ENCODE measurements at places on chromosomes 5 and 9.

DNA sequence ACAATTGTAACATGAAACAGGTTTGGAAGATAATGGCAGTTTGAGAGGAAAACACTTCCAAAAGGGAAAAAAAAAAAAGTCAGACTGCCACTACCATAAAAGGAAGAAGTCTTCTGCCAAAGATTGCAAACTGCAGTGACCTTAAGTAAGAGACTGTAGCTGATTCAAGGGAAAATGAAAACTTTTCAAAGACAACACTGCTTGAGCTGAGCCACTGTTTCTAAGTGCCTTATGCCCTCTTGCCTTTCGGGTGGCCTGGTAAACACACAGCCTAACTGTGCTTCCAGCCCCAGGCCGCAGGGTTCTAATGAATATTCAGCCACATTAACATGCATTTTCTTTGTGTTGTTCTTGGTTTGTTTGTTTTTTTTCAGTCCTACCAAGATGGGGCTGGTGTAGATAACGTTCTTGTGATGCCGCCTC is 354.6 kb downstream of the BNC2 start:
- no peak for DNase-seq

GRCh38 chr9:72592502-72593403 is 71.3 kb downstream of the TMC1 start:
- no peak for DNase-seq

DNA sequence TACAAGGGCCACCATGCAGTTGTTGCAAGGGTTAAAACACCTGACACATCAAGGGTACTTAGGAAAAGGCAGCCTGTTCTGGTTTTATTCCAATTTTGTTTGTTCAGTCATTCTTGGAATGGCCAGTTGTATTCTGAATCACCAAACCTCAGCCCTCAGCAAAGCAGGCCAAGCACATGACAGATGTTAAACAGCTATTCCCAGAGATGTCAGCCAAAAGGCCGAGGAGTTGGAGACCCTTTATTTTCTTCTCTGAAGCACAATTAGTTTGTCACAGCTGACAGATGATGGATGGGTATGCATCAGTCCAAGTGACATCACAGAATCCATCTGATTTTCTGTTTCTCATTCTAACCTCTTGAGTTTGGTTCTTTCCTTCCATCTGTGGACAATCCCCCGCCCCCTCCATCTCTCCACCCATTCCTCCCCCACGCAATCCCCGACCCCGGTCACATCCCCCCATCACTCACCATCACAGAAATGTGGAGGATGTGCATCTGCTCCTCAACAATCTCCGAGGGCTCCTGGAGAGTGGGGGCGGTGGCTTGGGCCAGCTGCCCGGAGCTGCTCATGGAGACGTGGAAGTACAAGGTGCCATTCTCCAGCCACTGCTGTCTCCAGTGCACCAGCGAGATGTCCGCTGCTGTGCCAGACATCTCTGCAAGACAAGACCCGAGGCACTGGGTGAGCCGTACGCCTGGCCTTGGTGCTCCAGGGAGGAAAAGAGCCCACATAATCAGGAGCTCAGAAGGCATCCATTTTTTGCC is 123.8 kb downstream of the ASTN2 start:
- DNase-seq = no peak

GRCh38 chr9:124594225-124594624 is 87.0 kb upstream of the NR5A1 start:
- DNase-seq = no peak

GRCh38 chr9:78921341-78921740 is 624.4 kb downstream of the PSAT1 start:
- no peak for DNase-seq

DNA sequence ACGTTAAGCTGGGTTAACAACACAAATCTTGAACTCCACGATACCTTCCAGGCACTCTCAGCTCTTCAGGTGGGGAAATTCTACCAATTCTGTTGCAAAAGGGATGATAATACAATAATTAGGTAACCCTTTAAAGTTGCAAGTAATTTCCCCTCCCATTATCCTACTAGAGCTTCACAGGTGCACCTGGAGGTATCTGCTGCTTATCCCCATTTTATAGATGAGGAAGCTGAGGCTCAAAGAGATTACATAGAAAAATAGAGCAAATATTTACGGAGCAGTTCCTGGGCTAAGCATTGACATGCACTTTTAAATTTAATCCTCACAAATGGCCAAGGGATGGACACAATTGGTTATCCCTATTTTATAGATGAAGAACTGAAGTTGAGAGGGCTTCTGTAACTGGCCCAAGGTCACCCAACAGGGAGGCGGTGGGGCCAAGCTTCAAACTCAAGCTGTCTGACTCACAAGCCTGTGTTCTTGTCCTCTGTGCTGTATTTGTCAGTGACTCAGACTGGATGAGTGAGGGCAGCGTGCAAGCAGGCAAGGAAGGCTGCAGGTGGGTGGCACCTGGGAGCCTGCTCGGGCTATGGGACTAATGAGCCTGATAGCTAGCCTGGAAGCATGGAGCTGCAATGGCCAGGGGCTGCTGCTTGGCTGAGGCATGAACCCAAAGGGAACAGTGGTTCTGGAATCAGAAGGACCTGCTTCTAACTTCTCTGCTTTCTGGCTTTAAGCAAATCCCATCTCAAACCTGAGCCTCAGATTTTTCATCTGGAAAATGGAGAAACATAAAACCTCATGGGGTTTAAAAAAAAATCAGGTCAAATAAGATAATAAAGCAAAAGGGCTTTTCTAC is 105.5 kb downstream of the PDE6A start:
- DNase-seq = no peak

GRCh38 chr5:148816357-148816756 is 10.1 kb upstream of the ADRB2 start:
- DNase-seq = no peak

- no peak for DNase-seq
These were observed 182.1 kb downstream of the ARHGAP26 start for GRCh38 chr5:142952229-142952628.

GRCh38 chr9:88373045-88373444 is 15.2 kb upstream of the SPIN1 start:
- DNase-seq = no peak

- DNase-seq = no peak
These were observed 13.6 kb upstream of the MAST4 start for GRCh38 chr5:66582499-66583165.

DNA sequence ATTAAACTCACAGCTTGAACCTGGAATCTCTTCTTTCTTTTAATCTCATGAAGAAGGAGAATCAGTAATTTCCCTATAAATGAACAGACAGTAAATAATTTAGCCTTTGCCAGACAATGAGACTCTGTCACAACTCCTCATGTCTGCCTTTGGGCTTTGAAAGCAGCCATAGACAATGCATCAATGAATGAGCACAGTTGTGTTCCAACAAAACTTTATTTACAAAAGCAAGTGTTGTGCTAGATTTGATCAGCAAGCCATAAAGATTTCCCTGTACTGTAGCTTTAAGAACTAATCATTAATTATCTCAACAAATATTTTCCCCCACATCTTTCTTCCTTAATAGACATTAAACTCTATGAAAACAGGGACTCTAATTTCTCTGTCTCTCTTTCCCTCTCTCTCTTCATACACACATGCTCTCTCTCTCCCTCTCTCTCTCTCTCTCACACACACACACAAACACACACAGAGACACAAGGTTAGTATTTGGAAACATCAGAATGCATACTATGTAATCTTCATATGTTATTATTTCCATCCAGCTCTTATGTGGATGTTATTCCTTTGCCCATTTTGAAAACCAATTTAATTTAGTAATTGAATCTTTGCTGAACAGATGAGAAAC is 1209.8 kb upstream of the CDH6 start:
- no peak for DNase-seq

- DNase-seq = no peak
These were observed 84.5 kb upstream of the NFIB start for GRCh38 chr9:14398473-14398872.

Data from activated T-cell treated with anti-CD3 and anti-CD28 coated beads for 1 hour (primary cell).